Stimulated activated naive B cell treated with anti-CD40 and anti-IgM and Interleukin-4, amounts not matched to agents 10 μg/mL and 1 μg/mL and 100 μg/mL, for 72 hours (primary cell): ENCODE measurements at places on chromosomes 2 and 18.

GRCh38 chr18:54957996-54958395, 1.3 kb downstream of the CCDC68 start:
- no peak overlapping the region for H3K4me3 ChIP-seq
- H3K36me3 ChIP-seq, result no peaks in the 10 kb centered on the region
- no peak overlapping the region for H3K27ac ChIP-seq
- peaks cover 39% of the 10 kb centered on the region for H3K27me3 ChIP-seq
- peaks cover 16% of the 10 kb centered on the region for H3K4me1 ChIP-seq
- no peak for DNase-seq

DNA sequence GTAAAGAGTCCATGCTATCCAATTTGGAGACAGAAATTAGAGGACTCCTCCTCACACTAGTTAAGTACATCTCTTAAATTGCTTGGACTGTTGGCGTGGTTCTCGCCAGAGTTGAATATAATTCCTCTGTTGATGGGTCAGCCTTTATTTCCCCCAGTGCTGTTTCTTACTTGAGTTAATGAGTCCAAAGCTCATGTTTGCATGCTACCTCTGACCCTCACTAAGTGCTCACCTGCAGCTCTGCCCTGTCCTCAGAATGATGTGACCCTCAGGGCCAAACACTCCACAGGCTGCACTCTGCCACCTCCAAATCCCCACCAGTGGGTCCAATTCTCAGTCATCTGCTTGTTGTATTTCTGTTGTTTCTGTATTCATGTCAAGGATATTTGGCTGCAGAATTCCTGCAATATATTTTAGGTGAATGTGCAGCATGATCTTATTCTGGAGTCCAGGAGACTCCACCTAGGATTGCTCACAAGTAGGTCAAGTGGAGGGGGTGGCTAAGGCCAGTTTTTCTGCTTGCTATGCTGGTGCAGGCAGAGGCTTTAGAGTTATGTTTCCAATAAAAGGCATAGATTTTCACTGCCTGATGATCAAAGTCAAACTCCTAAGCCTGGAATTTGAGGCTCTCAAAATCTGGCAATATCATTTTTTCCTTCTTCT, 37.8 kb downstream of the RDH14 start:
- no peaks in the 10 kb centered on the region for H3K36me3 ChIP-seq
- H3K4me3 ChIP-seq, result no peak overlapping the region
- peaks cover 13% of the 10 kb centered on the region for H3K27me3 ChIP-seq
- no peak overlapping the region for H3K27ac ChIP-seq
- DNase-seq, result no peak

DNA sequence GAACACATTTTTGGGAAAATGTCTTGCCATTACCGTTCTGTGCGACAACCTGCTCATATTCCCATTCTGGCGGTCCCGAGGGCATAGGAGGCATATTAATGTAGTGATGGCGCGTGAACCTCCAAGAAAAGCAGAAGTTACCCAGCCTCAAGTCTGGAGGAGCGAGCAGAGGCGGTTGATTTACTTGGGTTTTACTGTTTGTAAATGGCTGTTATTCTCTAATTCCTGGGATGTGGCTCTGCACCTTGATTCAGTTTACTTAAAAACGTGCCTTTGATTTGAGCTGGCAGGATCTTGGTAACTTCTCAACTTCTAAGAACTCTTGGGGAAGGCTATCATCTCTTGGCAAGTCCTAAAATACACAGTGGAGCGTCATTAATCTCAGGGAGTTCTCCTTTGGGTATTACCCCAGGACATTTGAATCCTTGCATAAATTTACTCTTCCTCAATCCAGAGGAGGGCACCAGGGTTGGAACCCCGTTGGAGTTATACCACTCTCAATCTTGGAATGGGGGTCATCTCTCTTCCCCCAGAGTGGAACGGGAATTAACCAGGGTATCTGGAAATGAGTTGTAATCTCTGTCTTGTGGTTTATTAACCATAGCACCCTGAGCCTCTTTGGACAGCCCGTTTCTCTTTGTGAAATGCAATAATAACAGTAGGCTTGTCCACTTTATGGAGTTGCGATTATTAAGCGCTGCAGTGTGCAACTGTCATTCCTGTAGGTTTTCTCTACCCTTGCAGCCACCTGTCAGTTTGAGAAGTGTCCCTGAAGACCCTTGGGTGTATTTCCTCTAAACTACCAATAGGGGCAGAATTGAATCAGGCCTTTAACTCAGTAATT, 2.1 kb downstream of the HK2 start:
- peak; percentile 15 for DNase-seq
- H3K27me3 ChIP-seq, result no peaks in the 10 kb centered on the region
- H3K4me3 ChIP-seq, result peak overlapping the region; percentile 94

- DNase-seq, result peak; percentile 40
- peak overlapping the region; percentile 97 for H3K4me3 ChIP-seq
- no peaks in the 10 kb centered on the region for H3K27me3 ChIP-seq
- H3K27ac ChIP-seq, result peak overlapping the region; percentile 99
- peaks cover 22% of the 10 kb centered on the region for H3K36me3 ChIP-seq
These were observed 773 bp downstream of the MBP start for GRCh38 chr18:77131652-77132368.

- H3K27me3 ChIP-seq, result no peaks in the 10 kb centered on the region
- H3K4me1 ChIP-seq, result no peaks in the 10 kb centered on the region
- DNase-seq, result no peak
- no peak overlapping the region for H3K27ac ChIP-seq
- H3K4me3 ChIP-seq, result no peak overlapping the region
These were observed 34.7 kb downstream of the TFPI start for GRCh38 chr2:187519419-187520120.

DNA sequence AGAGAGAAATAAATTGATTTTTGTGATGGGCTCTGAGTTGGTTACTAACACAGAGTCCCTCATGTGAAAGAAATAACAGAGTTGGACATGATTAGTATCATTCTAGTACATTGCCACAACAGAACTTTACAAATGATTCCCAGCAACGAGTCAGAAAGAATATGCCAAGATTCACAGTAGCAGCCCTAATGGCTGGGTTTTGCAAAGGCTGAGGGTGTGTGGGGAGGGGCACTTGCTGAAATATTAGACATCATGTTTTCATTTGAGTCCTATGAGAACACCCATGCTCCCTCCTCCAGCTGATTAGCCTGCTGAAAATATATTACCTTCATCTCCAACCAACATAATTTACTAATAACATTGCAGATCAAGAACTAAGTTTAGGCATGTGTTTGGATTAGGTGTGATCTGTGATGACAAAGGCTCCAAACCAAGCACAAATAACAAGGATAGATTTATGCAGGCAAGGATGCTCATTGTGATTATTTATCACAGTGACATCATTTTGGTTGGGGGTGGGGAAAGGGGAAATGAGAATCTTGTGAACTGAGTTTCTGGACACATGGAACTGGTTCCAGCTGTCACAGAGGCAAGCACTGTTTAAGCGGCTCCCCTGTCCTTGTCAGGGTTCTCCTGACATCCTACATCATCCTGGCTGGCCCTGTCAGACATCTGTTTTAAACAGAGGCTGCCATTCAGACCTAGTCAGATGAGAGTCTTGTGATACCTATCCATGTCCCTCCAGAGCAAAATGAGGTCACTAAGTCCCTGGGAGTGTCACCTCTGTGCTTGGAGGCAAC, 205.8 kb upstream of the NCKAP5 start:
- H3K4me1 ChIP-seq, result no peaks in the 10 kb centered on the region
- no peaks in the 10 kb centered on the region for H3K27me3 ChIP-seq
- H3K27ac ChIP-seq, result no peak overlapping the region
- H3K4me3 ChIP-seq, result no peak overlapping the region
- H3K36me3 ChIP-seq, result no peaks in the 10 kb centered on the region

DNA sequence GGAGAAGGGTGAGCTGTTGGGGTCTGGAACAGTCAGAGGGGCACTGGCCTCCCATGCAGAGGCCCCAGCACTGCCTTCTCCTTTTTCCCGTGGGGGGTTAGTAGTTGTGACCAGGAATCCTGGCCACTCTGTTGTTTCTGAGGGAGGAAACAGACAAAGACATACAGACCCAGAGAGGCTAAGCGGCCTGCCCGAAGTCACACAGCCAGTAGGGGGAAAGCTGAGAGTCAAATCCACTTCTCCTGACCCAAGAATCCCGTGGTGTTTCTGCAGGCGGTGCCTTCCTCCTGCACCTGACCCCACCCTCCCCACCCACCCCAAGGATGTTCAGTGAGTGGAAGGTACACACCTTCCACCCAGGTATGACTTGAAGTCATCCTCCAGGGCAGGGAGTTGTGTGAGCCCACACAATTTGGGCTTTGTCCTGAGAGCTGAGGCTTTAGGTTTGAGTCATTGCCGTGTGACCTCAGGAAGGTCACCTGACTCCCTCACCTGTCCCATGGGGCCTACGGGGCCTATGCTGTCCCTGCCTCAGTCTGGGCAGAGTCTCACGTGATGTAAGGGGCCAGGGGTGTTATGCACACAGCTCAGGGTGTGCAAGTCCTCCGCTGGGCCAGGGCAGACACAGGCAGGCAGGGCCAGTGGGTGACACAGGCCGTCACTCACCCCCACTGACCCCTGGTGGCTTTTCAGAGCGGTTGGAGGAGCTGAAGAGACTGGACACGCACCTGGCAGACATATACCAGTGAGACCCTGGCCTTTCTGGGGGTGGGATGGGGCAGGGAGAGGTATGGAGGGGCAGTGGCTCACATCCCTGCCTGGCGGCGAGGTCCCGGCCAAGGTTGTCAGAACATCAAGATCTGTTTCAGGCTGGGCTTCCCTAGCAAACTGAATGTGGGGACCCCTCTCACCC, 5.0 kb downstream of the NT5DC4 start:
- peak; percentile 70 for DNase-seq
- H3K36me3 ChIP-seq, result no peaks in the 10 kb centered on the region
- H3K27me3 ChIP-seq, result peaks cover 5% of the 10 kb centered on the region
- peak overlapping the region; percentile 94 for H3K27ac ChIP-seq

DNA sequence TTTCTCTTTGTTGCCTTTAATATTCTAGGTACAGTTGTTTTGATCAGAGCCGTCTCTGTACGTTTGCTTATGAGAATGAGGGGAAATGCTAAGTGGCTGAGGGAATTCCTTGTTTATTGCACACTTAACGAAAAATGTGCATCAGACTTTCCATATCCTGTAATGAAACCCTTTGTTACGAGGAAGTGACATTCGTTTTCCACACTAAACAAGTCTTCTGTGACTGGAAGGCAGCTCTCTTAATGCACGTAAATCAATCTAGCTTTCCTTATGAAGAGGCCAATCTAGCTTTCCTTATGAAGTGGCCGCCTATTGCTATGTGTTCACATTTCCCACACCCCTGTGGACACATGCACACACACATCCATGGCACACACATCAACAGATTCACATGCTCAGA, 186.2 kb downstream of the SNTG2 start:
- H3K27ac ChIP-seq, result no peak overlapping the region
- peaks cover 20% of the 10 kb centered on the region for H3K27me3 ChIP-seq
- H3K4me3 ChIP-seq, result no peak overlapping the region
- no peaks in the 10 kb centered on the region for H3K36me3 ChIP-seq
- no peak for DNase-seq

- H3K36me3 ChIP-seq, result no peaks in the 10 kb centered on the region
- no peaks in the 10 kb centered on the region for H3K27me3 ChIP-seq
- DNase-seq, result no peak
- no peak overlapping the region for H3K4me3 ChIP-seq
- no peak overlapping the region for H3K27ac ChIP-seq
These were observed 118.8 kb upstream of the RBMS1 start for GRCh38 chr2:160612266-160612856.

- no peaks in the 10 kb centered on the region for H3K4me1 ChIP-seq
- no peak overlapping the region for H3K4me3 ChIP-seq
- H3K27ac ChIP-seq, result no peak overlapping the region
- peaks cover 33% of the 10 kb centered on the region for H3K27me3 ChIP-seq
These were observed 264.2 kb upstream of the TNP1 start for GRCh38 chr2:217124050-217124449.
